HCT116 (cell line): ENCODE measurements at places on chromosomes 1 and 21. TPM values are rescaled to one million over a fixed set of nuclear protein-coding genes. Genes with fewer than 3 reads are reported as not detected.

DNA sequence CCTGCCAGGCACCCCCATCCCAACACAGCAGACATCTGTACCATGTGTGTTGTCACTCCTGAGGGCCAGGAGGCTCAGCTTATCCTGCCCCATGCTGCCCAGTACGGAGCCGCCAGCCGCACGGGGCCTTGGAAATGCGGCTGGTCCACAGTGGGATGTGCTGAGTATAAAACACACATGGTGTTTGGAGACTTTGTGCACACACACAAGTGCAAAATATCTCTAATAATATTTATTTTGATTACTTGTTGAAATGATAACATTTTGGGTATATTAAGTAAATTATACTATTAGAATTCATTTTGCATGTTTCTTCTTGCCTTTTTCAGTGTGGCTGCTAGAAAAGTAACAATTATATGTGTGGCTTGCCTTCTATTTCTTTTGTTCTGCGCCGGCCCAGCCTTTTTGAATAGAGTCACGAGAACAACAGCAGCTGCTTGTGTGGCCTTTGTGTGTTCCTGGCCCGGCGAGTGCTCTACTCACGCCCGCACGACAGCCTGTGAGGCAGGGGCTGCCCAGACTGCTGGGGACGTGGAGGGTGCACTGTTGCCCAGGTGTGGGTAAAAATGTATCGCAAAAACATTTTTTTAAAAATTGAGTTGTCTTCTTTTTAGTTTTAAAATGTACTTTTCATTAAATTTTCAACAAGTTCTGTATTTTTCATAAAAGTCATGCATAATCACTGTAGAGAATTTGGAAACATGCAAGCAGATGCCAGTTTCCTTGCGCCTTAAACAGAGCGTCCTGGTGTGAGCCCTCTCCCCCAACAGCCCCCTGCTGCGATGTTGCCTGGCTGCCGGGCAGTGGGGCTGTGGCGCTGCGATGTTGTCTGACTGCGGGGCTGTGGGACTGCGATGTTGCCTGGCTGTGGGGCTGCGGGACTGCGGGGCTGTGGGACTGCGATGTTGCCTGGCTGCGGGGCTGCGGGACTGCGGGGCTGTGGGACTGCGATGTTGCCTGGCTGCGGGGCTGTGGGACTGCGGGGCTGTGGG lies 35.5 kb downstream of the COQ8A start:
- no peak for DNase-seq

GRCh38 chr1:6389971-6390370 lies 3.6 kb downstream of the ACOT7 start:
- no peak for DNase-seq

DNA sequence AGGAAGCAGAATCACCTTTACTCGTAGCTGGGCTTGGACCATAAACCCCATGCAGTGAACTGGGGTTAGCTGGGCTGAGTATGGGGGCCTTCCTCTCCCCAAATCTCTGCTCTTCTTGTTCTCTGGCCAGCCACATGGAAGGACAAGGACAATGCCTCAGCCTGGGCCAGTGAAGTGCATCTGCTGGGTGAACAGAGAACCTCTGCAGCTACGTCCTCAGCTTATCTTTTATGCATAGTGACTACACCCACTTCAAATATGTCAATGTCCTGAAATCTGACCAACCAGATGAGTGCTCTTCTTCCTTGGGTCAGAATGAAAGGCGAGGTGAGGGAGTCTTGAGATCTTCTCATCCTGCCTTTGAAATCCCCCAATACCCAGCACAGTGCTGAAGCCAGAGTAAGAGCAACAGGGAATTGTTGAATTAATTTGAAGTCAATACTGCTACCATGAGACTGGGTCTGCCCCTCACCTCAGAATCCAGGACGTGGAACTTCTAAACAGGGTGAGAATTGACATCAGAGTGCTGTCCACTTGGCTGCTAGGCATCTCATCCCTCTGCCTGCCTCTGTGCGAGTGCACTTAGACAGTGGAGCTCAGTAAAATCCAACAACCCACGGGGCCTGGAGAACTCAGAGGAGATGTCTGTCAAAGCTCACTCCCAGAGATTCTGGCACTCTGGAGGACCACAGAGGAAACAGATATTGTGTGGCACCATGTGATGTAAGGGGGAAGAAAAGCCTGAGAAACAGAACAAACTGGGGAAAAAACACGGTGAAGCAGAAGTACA lies 99.0 kb downstream of the IER5 start:
- DNase-seq = no peak

DNA sequence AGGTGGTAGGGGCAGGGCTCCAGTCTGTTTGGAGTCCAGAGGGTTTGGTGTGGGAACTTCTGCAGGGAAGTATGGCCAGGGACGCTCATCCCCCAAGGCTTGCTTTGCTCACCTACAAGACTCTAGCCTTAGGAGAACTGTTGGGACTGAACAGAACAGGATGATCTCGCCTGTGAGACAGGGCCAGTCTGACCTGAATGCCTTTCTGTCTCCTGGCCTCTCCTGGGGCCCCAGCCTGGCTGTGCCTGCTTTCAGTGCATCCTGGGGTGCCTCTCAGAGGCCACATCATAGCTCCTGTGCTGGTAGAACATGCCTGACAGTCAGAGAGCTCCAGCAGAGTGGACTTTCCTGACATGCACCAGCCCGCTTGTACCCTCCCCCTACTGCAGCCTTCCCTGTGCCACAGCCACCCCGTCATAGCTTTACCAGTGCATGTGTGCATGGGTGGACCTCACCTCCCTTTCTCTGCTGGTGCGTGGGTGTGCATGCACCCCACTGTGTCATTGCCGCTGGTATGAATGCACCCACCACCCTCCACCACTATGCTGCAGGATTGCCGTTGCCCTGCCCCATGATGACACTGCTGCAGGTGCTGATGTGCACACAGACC lies 165.8 kb downstream of the GIPC2 start:
- DNase-seq = no peak

DNA sequence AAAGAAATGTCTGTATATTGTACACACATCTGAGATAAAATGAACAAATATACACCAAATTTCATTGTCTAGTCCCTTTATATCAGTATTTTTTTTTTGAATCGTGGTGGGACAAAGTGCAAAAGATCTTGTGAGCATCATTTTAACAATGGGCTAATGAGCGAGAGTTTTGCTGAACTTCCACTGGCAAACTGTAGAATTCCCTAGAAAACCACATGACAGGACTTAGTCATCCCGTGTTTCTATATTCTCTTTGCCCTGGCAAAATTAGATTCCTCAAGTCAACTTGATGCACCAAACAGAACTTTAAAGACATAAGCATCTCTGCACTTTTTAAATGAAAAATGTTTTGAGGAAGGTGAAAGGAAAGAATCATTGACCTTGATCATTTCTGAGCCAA lies 488.2 kb upstream of the PTBP2 start:
- DNase-seq = no peak

- DNase-seq = no peak
These were observed 25.8 kb downstream of the DHCR24 start for GRCh38 chr1:54861070-54861761.

TAS1R2 gene
- not detected for total RNA-seq
